Upper lobe of left lung (tissue), 6 donors: ENCODE measurements at places on chromosomes 1 and 21. TPM values are rescaled to one million over a fixed set of nuclear protein-coding genes. Genes with fewer than 3 reads are reported as not detected.

LCE3B gene
- total RNA-seq, result not detected

DCLRE1B gene
- 3.0 TPM for total RNA-seq

CELA3A gene
- not detected for total RNA-seq

SGIP1 gene
- 11.1 TPM for total RNA-seq

FCRL6 gene
- total RNA-seq, result 3.5 TPM

HES3 gene
- total RNA-seq, result not detected

LGR6 gene
- total RNA-seq, result 0.46 TPM

AURKAIP1 gene
- 121 TPM for total RNA-seq

TNFSF4 gene
- total RNA-seq, result 0.74 TPM

OR2AK2 gene
- not detected for total RNA-seq

PLA2G2C gene
- not detected for total RNA-seq

OR2M3 gene
- total RNA-seq, result not detected

PODN gene
- total RNA-seq, result 55.3 TPM

OR2T2 gene
- not detected for total RNA-seq

GPR25 gene
- total RNA-seq, result 0.49 TPM

KIAA1614 gene
- 6.3 TPM for total RNA-seq

DYNLT5 gene
- total RNA-seq, result 0.40 TPM

PCBP3 gene
- 10.5 TPM for total RNA-seq

OR10Z1 gene
- total RNA-seq, result not detected
